Vagina (tissue), 2 donors: ENCODE measurements at places on chromosomes 6 and 20.

DNA sequence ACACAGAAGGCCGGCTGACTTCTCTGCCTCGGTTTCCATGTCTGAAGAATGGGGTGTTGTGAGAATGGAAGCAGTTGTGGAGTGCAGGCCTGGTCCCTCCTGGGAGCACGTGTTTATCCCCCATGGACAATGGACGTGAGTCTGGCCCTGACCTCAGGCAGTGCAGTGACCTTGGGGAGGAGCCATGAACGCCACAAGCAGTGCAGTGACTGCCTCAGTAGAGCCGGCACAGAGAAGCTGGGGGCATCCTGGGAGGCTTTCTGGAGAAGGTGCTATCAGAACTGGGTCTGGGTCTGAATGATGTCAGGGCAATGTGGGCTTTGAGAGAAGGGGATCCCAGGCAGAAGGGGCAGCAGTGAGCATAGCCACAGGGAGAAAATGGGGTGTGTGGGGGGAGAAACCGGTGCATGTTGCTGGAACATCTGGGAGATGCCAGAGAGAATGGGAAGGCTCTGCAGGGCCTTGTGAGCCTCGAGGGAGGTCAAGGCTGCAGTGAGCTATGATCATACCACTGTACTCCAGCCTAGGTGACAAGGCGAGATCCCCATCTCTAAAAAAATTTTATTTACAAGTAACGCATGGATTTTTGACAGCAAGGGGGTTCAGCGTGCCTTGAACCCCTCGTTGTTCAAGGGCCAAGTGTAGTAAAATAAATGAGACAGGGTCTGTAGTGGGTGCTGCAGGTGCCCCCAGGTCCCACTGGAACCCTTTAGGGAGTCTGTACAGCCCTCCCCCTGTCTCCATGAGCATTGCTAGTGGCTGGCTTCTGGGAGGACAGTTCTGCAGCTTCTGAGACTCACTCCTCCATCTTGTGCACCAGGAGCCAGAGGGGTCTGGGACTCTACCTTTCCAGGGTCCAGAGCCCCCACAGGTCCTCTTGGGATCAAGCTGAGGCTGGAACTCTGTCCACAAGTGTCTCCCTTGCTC, 27.0 kb upstream of the ZBP1 start:
- no peak for DNase-seq

DNA sequence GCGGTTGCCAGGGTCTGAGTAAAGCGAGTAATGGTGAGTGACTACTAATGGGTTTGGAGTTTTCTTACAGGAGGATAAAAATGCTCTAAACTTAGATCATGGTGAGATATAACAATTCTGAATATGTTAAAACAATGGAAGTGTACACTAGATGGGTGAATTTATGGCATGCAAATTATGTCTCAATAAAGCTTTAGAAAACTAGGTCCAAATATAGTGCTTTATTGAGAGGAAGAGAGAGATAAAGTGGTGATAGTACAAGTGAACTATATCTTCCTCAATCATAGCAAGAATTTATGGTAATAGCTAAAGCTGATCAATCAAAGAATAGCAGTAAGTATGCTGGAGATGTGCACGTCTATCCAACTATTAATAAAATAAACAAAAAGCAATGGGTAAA, 23.9 kb downstream of the SRPK1 start:
- DNase-seq: no peak

DNA sequence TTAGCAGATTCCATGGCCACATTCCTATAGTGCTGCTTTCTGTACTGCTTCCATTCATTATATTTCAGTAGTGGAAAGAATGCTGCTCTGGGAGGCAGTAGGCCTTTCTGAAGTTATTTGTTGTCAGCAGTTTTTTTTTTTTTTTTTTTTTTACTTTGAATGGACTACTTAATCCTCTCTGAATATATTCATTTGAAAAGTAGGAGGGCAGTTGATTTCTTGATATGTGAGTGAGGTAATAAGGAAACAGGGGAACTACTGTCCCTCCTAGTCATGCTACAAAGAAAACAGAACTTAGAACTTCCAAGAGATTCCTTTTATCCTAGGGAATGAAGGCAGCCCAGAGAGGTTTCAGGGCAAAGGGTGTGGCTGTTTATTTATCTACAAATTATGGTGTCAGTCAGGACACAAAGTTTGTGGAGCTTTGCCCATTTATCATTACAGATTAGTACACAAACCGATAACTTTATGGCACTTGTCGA, 155.9 kb downstream of the JARID2 start:
- no peak for DNase-seq

DNA sequence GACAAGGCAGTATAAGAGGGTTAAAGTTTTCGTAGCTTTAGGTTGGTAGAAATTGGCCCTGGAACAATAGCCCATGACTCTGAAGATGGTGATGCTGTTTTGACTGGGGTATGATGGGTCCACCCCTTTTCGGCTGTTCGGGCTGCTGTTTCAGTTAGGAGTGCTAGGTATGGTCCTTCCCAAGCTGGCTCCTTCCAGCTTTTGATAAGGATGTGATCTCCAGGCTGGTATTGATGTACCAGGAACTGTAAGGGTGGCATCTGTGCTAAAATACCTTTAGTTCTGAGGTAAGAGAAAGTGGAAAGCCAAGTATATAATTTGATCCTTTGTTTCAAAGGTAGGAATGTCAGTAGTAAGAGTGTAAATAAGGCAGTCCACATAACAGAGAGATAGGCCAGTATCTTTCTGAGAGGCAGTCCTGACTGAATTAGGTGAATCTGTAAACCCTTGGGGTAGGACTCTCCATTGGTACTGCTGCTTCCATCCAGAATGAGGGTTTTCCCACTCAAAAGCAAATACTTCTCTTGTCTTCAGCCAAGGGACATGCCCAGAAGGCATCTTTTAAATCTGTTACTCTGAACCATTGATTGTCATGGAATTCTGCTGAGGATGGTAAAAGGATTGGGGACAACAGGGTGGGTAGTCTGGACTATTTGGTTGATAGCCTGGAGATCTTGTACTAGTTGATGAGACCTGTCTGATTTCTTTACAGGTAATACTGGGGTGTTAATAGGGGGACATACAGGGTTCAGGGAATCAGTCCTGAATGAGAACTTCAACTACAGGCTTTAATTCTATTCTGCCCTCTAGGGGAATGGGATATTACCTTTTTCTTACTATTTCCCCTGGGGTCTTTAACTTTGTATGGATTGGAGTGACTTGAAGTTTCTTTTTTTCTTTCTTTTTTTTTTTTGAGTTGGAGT, 6.1 kb upstream of the ZNFX1 start:
- DNase-seq: no peak

GRCh38 chr6:43172104-43173007, 1.3 kb downstream of the SRF start:
- no peak for DNase-seq

- DNase-seq: no peak
These were observed 55.8 kb downstream of the SNAI1 start for GRCh38 chr20:50038574-50038991.

GRCh38 chr6:109760208-109760607, 69.1 kb downstream of the FIG4 start:
- no peak for DNase-seq

DNA sequence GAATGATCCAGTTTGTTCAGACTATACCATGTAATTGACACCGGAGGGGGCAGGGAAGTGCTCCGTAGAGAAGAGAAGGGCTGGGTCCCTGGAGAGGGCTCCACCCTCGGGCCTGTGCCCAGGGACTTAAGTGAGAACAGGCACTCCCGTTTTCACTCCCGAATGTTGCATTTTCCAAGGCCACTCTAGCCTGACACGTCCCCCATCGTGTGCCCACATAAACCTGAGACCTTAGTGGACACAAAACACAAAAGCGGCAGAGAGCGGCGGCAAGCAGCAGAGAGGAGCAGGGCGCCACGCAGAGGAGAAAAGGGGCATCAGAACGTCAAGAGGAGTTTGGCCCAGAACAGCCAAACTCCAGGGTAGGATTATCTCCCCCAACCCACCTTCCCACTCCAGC, 1405.1 kb downstream of the GRIK2 start:
- DNase-seq: no peak

DNA sequence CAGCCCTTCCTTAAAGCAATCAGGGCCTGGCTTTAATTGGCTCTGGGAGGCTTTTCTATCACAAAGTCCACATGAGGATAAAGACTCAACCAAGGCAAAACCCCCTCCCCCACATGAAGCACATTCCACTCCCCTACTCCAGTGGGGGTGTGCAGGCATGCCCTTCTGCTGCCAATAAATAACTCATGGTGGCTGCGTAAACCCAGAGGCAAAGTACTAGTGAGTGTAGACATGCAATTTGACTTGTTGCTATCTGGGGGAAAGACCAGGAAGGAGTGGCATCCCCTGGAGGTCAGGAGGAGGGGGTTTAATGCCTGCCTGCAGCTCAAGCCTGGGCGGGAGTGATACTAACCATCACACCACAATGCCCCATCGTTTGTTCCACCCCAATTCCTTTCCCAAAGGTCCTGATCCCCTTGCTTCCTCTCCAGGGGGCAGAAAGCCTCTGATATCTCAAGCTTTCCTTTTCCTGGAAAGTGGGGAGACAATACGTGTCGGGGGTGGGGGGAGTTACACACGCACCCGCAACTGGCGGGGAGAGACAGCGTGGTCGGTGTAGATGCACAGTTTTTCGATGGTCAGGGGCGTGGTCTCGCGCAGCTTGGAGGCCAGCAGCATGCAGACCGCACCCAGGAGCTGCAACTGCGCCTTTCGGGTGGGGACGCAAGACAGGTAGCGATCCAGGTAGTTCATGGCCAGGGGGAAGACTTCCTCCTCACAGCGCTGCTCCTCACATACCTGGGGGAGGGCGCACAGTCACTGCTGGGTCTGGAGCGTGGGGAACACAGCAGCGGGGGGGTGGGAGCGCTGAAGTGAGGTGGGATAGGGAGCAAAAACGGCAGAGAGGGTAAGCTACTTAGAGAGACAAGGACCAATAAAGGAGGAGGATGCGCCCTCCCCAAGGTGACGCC, 1.5 kb downstream of the CCND3 start:
- no peak for DNase-seq

- no peak for DNase-seq
These were observed 198.5 kb downstream of the HIVEP2 start for GRCh38 chr6:142746524-142746923.

GRCh38 chr20:57899554-57899953, 189.7 kb upstream of the PMEPA1 start:
- no peak for DNase-seq

DNA sequence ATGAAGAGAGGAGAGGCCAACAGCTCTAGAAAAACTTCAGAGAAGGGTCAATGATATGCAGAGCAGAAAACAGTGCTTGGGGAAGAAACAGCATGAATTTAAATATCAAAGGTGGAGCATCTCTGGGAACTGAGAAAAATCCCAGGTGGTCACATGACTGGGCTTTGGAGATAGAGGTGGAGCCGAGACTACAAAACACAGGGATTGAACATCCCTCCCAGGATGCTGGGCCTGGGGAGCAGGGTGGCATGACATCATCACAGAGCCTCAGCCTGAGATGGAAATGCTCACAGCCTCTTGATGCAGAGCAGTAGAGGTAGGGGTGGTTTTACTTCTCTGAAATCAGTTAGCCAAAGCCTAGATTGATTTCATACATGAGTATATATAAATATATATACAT, 529.5 kb downstream of the PRKN start:
- no peak for DNase-seq

- DNase-seq: no peak
These were observed 6.0 kb downstream of the TCF21 start for GRCh38 chr6:133894795-133895358.

DNA sequence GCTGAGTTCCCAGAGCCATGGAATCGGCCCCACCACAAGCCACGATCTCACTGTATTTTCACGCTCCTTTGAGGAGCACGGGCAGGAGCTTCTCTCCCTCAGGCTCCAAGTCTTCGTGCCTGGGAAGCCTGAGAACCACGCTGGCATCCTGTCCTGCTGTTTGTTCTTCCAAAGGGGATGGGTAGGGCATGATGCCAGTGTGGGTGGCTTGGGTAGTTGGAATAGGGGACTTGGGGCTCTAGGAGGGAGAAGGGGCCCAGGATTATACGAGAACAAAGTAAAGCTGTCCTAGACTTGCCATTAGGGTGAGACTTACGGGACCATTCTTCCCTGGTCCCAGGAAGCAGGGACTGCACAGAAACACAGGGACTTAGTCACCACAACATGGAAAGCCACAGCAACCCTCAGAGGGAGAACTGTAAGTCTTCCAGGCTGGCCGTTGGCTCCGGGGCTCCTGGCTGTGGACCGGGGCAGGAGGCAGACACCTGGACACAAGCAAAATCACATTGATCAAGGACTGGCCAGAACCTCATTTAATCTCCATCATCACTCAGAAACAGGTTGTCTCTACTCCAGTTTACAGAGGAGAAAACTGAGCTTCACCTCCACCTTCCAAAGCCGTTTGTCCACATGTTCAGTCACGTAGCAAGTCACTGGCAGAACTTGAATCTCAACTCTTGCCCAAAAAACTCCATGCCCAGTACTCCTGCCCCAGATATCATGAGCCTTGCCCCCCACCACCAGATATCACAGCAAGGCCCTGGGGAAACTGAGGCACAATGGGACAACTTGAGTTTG, 1.3 kb downstream of the CCN5 start:
- DNase-seq: no peak

GRCh38 chr6:6686748-6687601, 98.5 kb downstream of the LY86 start:
- DNase-seq: no peak

- no peak for DNase-seq
These were observed 748 bp upstream of the ZNF292 start for GRCh38 chr6:87154641-87154992.

- DNase-seq: no peak
These were observed 5.8 kb downstream of the TUBB start for GRCh38 chr6:30725713-30726505.

- DNase-seq: no peak
These were observed 179.4 kb downstream of the KIF16B start for GRCh38 chr20:16393836-16394235.

- no peak for DNase-seq
These were observed 59.8 kb upstream of the GCLC start for GRCh38 chr6:53604623-53605190.

DNA sequence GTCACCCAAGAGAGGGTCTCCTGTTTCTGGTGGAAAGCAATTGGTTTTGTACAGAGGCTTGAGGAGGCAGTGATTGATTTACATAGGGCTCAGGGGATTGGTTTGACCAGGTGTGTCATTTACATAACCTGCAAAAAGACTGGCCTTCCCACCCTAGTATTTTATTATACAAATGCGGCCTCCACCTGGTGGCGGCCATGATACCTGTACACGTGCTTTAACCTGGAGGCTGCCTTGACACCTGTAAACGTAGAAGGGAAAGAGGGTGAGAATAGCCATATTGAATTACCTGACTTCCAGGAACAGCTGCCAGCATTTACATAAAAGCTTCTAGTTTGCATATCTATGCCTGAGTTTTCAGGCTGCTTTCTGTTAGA, 48.7 kb downstream of the HLA-DPB1 start:
- DNase-seq: no peak

- no peak for DNase-seq
These were observed 3.2 kb upstream of the REPS1 start for GRCh38 chr6:138991206-138991605.

DNA sequence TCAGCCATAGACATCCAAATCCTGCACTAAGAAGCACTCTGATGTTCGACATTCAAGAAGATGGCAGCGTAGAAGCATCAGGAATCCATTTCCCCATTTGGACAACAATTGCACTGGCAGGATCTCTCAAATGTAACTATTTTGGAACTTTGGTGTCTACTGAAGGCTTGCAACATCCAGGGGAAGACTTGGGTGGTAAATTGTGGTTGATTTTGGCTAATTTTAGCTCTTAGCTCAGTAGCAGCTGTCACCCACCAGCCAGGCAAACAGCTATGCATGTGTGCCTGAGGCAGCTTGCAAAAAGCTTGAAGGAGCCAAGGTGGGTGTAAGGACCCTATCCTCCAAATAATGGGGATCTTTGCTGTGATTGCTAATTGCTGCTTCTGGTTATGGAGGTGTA, 35.1 kb upstream of the PPP1R3G start:
- DNase-seq: no peak
